NCI-H460 (cell line): ENCODE measurements at places on chromosomes 13 and 19. TPM values are rescaled to one million over a fixed set of nuclear protein-coding genes. Genes with fewer than 3 reads are reported as not detected.

DNA sequence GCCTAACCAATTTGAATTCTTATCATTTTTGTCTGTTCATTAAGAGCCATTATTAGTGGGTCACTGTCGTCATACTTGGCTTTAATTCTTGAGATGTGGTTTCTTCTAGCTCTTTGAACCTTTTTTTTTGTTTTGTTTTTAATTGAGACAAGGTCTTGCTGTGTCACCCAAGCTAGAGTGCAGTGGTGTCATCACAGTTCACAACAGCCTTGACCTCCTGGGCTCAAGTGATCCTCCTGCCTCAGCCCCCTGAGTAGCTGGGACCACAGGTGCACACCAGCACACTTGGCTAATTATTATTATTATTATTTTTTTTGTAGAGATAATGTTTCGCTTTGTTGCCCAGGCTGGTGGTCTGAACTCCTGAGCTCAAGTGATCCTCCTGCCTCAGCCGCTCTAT is 25.8 kb upstream of the LDLR start:
- DNase-seq: no peak

- DNase-seq: no peak
Measured at GRCh38 chr19:44635581-44636438, 7.9 kb upstream of the PVR start.

OR7A5 gene
- not detected in 2 replicates for total RNA-seq

GRCh38 chr13:48210178-48210577 is 22.8 kb upstream of the ITM2B start:
- DNase-seq: peak; percentile 46

GRCh38 chr13:36413161-36413560 is 19.1 kb upstream of the CCNA1 start:
- no peak for DNase-seq

PSG11 gene
- not detected in 2 replicates for total RNA-seq

TNPO2 gene
- total RNA-seq: 17.4 and 23.4 TPM in 2 replicates

GRCh38 chr19:42281827-42282762 is 13.0 kb downstream of the CIC start:
- DNase-seq: no peak
